Sigmoid colon (tissue), 7 donors: ENCODE measurements at places on chromosomes 1 and 21. TPM values are rescaled to one million over a fixed set of nuclear protein-coding genes. Genes with fewer than 3 reads are reported as not detected.

Gene FAM177B
- 0.54 TPM for total RNA-seq

GRCh38 chr1:93679546-93679945, 2.1 kb downstream of the BCAR3 start:
- H3K27me3 ChIP-seq: no peaks in the 10 kb centered on the region
- no peak overlapping the region for H3K4me3 ChIP-seq

GRCh38 chr1:77498918-77499317, 183.5 kb downstream of the ZZZ3 start:
- H3K27me3 ChIP-seq: no peaks in the 10 kb centered on the region
- no peaks in the 10 kb centered on the region for H3K36me3 ChIP-seq
- H3K4me3 ChIP-seq: no peak overlapping the region

DNA sequence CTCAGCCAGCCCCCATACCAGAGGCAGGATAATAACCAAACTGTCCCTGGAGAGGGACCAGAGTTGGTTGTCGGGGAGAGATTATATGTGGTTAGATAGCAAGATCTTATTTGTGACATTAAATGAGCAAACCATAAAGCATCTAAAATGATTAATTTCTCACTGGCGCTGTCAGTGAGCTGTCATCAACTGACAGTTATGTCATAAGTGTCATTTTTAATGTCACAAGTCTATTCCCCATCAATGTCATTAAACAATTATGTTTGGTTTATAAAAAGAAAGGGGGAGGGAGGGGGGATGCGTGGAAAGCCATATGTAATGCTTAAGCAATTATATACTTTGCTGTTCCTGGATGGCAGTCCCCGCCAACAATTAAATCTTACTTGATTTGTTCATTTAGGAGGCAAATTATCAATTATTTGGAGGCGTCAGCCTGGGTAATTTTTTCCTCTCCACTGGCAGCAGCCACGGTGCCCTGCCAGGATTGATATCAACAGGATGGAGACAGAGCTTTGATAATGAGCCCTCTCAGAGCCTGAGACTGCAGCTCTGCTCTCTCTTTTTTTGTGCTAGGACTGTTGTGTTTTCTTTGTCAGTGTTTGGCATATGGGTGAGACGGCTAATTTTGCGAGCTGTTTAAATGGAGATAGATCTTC, 333.6 kb upstream of the CAMK1G start:
- H3K36me3 ChIP-seq: no peaks in the 10 kb centered on the region
- no peaks in the 10 kb centered on the region for H3K4me1 ChIP-seq
- no peaks in the 10 kb centered on the region for H3K27me3 ChIP-seq

GRCh38 chr1:93581917-93582850, 99.5 kb downstream of the BCAR3 start:
- H3K4me1 ChIP-seq: peaks cover 29% of the 10 kb centered on the region
- no peaks in the 10 kb centered on the region for H3K27me3 ChIP-seq
- no peak for DNase-seq
- H3K27ac ChIP-seq: no peak overlapping the region
- peaks cover 29% of the 10 kb centered on the region for H3K36me3 ChIP-seq
- H3K4me3 ChIP-seq: no peak overlapping the region

DNA sequence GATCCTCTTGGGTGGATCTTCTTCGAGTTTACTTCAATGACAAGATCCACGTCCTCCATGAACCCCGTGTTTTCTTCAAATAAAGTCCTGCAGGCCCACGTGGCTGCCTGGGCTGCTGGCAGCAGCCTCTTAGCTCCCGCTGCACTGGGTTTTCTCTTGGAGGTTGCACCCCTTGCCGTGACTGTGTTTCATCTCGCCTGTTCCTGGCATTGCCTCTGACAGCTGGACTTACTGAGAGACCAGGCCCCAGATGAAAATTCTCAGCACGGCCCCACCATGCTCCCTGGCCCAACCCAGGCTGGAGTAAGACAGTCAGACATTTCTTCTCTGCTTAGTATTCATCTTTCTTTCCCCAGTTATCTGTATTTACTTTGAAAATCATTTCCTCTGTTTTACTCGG, 274.8 kb upstream of the RUNX1 start:
- no peaks in the 10 kb centered on the region for H3K36me3 ChIP-seq
- no peaks in the 10 kb centered on the region for H3K27me3 ChIP-seq
- H3K4me3 ChIP-seq: no peak overlapping the region
